ENCODE measurements at places on chromosomes 11 and 22.

DNA sequence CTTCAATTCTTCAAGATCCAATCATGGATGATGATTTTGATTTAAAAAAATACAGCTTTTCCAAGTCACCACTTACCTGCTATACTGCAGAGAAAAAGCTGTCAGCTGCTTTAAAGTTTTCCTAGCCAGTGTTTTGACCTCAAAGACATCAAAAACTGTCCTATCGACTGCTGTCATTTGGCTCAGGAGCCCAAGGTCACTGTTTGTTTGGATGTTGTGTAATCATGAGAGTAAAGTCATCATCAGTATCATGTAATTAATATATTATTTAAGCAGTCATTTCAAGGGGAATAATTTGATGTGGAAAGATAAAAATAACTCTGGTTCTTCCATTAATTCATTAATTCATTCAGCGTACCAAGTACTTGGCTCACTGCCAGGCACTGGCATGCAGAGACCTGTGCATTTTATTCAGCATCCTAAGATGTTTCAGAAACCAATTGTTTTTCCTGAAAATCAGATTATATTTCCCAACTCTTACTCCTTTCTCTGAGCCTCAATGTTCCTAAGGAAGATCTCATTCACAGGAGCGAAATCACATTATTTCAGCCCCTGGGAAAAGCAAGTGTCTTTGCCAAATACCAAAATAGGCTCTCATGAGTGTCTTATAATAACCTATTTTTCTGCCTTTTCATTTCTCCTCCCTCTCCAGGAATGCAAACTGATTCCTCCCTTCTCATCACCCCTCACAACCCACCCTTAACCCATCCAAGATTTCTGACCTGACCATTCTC is 59.9 kb downstream of the SLC1A2 start:
- no peak for DNase-seq

GRCh38 chr22:35394011-35394312 is 6.0 kb upstream of the MCM5 start:
- DNase-seq, result no peak

GRCh38 chr22:31911565-31912406 is 32.5 kb upstream of the YWHAH start:
- no peak for DNase-seq

GRCh38 chr11:74388678-74389327 is 9.4 kb downstream of the PGM2L1 start:
- peak; percentile 67 for DNase-seq

GRCh38 chr22:30291058-30291892 is 2.0 kb upstream of the CASTOR1 start:
- no peak for DNase-seq

DNA sequence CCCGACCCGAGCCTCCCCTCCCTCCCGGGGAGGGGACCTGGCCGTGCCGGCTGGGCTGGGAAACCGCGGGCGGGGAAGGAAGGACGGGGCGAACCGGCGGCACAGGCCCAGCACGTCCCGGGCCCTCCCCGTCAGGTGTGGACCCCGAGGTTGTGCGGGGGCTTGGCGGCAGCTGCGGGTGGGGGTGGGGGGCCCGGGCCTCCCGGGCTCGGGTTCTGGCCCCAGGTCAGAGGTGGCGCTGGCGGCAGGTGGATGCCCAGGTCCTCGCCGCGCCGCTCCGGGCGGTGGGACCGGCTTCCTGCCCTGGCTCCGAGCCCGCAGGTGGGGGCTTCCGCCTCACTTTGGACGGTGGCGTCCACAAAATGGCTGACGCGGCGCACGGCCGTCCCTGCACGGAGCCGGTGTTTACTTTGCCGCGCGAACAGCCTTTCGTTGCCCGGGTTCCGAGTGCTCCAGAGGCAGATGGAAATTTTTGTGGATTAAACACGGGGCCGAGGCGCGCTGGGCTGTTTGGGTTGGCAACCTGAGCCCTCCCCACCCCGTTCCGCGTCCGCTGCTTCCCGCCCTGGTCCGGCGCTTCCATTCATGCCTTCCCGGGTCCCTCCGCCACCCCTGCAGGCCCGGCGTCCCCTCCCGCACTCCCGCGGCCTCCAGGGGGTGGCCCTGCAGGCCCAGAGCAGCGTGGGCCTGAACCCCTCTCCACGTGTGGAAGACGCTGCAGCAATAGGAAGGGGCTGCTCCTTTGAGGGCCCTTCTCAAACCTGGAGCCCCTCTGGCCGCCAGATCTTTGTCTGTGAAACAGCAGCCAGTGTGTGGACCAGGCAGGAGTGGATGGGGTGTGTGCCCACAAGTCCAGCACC is 92.0 kb upstream of the KCNQ1OT1 start:
- peak; percentile 59 for DNase-seq

- DNase-seq, result no peak
Observed at GRCh38 chr11:9566561-9567063, 6.9 kb upstream of the WEE1 start.
